Midbrain (tissue), 1 donor: ENCODE measurements at places on chromosomes 7 and 10.

- no peak for DNase-seq
These were observed 36.6 kb upstream of the KCNIP2 start for GRCh38 chr10:101880232-101880573.

DNA sequence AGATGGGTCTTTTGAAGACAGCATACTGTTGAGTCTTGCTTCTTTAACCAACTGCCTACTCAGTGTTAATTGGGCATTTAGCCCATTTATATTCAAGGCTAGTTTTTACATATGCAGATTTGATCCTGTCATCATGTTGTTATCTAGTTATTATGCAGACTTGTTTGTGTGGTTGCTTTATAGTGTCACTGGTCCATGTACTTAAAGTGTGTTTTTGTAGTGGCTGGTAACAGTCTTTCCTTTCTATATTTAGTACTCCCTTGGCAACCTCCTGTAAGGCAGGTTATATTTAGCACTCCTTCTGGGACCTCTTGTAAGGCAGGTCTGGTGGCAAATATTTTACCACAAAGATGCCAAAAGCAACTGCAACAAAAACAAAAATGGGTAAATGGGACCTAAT lies 66.7 kb downstream of the TES start:
- no peak for DNase-seq

DNA sequence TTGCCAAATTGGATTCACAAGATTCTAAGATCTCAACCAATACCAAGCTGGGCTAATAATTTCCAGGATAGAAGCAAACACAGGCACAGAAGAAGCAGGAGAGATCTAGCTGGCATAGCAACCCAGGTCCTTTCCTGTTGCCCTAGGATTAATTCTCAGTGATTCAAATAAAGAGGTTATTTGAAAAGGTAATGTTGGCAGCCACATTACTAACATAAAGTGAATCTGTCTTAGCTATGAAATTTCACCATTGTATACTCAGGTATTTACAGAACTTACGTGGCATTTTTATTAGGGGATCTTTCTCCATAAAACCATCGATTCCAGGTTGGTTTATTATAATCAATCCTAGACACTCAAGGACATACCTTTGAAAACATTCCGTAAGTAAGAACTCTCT lies 379.3 kb upstream of the POM121L12 start:
- no peak for DNase-seq

GRCh38 chr10:17171141-17171641 lies 30.3 kb downstream of the TRDMT1 start:
- DNase-seq: no peak
